Myocyte (in vitro differentiated cells): ENCODE measurements at places on chromosomes 1 and 21.

- DNase-seq = no peak
Observed at GRCh38 chr1:231896806-231897205, 270.2 kb downstream of the DISC1 start.

- no peak for DNase-seq
Observed at GRCh38 chr1:1020415-1021009, 592 bp downstream of the AGRN start.

DNA sequence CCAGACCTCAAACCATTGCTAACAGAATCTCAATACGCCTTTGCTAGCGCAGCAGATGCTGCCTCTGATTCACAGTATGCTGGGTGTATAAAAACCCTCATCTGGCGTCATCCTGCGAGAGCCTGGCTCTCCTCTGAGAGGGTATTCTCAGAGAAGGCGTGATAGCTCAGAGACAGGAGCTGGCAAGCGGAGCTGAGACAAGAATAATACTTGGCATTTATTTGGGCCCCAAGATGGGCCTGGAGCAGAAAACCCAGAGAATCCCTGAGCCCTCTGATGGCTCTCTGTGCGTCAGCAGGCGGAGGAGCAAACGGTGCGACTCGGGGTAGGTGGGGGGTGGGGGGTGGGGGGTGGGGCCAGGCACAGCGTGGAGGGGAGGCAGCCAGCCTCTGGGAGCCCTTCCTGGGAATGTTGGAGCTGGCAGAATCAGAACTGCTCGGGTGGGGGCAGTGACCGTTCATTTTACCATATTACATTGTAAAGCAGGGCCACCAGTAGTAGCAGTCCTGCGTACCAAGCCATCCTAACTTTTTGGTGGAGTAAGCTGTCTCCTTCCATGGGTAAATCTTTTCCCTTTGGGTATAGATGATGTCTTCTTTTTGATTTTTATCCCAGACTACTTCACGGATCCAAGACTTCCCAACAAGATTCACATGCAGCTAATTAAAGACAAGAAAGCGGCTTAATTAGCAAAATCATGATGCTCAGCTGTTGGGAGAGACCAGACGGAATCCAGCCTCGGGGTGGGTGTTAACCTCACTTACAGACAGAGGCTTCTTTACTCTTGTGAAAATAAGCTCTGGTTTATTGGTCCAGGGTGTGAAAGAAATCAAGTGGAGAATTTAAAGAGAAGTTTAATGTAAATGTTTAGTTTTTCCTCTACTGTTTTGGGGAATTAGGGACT, 7.1 kb downstream of the RIIAD1 start:
- DNase-seq = peak; percentile 63

- no peak for DNase-seq
Observed at GRCh38 chr1:238955934-238956333, 430.4 kb upstream of the CHRM3 start.

DNA sequence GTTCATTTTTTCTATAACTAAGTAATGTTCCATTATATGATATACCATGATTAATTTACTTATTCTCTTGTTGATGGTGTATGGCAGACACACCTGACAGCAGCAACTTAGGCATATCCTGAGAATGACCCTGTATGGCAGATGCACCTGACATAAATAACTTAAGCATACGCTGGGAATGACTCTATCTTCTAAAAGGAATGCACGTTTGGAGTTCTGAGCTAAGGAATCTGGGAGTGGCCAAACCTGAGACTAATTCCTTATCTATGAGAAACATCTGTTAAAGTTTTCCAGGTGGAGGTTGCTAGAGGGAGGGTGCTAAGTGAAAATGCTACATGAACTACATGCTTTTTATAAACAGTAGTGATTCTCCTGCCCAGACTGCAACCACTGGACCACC, 96.7 kb upstream of the RGS18 start:
- no peak for DNase-seq

GRCh38 chr21:37202221-37203110, 64.7 kb downstream of the VPS26C start:
- DNase-seq = no peak

DNA sequence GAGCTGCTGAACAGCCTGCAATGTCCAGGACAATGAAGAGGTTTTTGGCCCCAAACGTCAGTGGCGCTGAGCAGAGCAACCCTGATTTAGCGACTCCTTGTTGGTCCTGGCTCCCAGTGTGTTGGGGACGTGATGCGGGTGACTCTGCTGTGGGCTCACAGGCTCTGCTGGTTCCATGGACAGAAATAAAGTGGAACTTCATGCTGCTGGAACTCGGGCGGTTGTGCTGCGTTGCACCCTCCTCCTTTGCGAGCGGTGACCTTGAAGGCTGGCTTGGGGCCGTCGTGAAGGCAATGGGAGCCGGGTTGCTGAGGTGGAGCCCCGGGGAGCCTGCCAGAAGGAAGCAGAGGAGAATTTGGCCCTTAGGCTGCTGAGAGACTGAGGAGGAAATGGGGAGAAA, 122.6 kb upstream of the C1orf174 start:
- DNase-seq = no peak

DNA sequence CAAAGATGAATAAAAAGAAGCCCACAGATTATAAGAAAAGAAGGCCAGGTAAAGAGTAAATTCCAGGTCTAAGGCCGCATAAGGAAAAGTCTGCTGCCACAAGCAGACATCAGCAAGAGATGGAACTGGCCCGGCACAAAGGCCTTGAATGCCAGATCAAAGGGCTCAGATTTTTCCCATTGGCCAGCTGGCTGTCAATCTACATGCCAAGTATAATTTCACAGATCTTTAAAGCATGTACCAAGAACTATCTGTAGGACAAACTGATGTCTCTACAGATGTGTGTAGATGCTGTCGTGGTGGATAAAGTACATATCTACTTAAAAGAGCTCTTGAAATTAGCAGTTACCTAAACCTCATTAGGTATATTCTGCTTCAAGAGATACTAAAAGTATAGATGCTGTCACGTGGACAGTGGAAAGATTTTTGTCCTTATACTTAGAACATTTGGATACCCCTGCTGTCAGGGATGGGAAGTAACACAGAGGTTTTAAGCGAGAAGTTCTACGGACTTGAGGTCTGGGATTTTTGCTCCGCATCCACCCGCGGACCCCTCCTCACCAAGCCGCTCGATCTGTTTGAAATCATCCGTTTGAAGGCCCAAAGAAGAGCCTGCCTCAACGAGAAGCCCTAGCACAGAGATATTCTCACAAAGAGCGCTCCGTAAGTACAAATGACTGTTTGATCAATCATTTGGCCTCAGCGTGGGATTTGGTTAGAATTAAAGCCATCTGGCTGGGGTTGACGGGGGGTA, 10.1 kb downstream of the GLIS1 start:
- no peak for DNase-seq

- DNase-seq = no peak
Observed at GRCh38 chr1:202288177-202288576, 53.6 kb downstream of the UBE2T start.

DNA sequence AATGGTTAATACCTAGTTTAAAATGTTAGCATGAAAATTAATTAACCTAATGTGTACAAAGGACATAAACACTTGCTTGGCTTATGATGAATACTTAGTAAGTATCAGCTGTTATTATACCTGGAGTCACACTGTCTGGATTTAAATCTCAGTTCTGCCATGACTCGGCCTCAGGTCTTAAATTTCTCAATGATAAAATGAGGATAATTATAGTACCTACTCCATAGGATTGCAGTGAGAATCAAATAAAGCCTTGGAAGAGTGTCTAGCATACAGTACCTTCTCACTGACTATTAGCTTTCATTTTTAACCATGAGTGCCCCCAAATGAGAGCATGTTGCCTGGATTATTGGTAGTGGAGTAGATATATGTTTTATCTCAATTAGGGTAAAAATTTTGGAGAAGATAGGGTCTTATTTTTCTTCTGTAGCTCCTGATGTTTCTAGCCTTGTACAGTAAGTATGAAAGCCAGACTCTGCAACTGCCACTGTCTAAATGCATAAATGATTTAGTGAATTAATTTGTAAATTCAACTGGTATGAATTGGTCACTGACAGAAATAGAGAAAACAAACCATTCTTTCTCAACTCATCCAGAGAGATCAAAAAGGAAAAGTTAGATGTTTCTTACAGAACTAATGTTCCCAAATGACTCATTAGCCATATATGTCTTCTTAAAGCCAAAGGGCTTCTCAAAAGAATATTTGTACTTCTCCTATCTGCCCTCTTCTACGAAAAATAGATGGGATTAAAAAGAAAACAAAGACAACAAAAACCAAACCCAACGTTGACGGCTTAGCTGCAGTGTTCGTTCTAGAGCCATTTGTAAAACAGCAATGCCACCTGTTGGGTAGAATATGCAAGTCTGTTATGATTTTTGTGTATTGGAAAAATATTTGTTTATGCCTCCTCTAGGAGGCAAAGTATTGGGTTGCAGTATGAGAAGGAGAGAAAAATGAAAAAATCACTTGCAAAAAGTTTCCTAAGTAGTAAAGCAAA, 53.8 kb upstream of the MROH9 start:
- peak; percentile 71 for DNase-seq

GRCh38 chr1:199075792-199076191, 437.0 kb downstream of the PTPRC start:
- DNase-seq = no peak

DNA sequence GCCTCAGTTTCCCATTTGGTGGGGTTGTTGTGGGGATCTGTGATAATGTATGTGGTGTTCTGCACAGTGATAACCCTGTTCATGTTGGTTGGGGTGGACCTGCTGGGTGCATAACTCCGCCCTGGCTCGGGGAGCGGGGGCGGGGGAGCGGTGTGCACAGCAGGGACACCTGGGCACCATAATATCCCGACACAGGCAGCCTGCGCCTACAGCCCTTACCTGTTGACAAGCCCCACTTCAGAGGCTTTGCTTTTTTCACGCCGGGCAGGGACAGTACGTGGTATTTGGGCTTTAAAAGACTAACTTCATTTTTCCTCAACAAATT, 48.0 kb upstream of the ACOT11 start:
- no peak for DNase-seq
